NCI-H1092 treated with DMSO at 0.1 percent for 48 hours (cell line): ENCODE measurements at places on chromosomes 16 and 17.

- DNase-seq: no peak
These were observed at the start of gene QPRT for GRCh38 chr16:29678691-29679267. TSS of gene QPRT (plus strand) at chr16:29679180. CDS start at chr16:29679198, 18 bp downstream.

GRCh38 chr17:77311371-77311981 lies 170.7 kb downstream of the SEC14L1 start:
- DNase-seq: no peak

- DNase-seq: peak; percentile 52
These were observed 890 bp downstream of the TOB1 start for GRCh38 chr17:50865060-50865867.

DNA sequence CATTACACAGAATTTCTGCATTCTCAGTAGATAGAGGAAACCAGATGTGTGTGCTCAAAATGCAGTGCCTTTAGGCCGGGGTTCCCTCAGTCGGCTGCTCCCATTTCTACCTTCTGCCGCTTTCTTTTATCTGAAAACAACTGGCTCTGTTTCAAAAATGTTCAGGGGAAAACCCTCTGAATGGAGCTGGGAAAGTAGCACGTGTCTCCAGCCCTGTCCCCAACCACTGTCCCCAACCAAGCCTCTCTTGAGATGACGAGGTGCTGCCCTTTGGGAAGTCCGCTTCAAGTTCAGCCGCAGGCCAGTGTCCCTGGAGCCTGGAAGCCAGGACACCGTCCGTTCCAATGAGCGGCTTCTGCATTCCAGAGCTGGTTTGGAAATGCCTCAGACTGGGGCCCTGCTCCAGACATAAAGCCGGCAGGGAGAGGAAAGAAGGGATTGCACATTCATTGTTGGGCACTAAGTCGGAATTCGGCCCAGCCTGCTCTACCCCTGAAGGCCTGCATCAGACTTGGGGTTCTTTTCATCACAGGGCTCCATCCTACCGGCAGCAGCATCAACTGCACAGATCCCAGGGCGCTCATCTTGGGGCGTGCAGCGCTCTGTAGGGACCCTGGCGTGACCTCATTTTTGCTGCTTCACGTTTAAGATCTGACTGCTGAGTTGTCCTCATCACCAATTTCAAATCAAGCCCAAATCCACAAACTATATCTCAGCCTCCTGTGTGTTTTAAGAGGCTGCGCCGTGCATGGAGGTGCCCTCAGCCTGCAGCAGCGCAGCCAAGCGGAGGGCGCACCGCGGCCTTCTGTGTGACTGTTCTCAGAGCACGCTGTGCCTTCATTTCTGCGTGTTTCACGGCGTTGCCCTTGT lies 111.3 kb downstream of the BANP start:
- DNase-seq: no peak

DNA sequence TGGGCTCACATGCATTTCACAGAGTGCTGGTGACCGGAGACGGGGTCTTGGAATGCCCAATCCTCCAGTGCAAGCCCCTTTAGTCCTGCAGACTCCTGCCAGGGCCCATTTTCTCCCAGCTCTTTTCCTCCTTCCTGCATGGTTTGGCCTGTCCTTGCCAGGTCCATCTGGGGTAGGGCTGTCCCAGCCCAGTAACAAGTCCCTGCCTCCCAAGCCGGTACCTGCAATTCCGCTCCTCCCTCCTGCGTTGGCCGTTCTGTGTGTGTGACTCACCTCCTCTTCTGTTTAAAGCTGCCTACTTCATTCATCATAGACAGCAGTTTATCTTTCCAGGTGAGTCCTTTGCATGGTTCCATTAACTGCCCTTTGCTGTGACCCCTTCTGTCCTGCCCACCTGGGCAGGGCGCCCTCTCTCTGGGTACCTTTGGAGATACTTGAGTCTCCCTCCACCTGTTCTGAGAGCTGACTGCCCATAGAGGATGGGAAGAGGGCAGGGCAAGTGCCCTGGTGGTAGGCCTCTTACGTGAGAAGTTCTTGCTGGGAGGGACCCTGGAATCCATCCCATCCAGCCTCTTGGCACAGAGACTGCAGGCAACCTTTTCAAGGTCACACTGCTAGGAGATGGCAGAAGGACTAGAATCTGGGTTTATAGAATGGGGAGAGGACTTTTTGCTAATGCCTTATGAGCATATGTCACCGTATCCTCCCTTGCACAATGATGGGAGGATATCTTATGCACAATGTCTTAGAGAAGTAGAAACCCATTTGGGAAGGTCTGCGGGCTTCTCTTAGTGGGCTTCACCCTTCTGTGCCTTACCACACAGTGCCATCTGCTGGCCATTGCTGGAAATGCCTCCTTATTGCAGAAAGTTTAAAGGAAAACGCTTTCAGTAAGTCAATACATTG lies 29.7 kb upstream of the LGALS9 start:
- peak; percentile 51 for DNase-seq

DNA sequence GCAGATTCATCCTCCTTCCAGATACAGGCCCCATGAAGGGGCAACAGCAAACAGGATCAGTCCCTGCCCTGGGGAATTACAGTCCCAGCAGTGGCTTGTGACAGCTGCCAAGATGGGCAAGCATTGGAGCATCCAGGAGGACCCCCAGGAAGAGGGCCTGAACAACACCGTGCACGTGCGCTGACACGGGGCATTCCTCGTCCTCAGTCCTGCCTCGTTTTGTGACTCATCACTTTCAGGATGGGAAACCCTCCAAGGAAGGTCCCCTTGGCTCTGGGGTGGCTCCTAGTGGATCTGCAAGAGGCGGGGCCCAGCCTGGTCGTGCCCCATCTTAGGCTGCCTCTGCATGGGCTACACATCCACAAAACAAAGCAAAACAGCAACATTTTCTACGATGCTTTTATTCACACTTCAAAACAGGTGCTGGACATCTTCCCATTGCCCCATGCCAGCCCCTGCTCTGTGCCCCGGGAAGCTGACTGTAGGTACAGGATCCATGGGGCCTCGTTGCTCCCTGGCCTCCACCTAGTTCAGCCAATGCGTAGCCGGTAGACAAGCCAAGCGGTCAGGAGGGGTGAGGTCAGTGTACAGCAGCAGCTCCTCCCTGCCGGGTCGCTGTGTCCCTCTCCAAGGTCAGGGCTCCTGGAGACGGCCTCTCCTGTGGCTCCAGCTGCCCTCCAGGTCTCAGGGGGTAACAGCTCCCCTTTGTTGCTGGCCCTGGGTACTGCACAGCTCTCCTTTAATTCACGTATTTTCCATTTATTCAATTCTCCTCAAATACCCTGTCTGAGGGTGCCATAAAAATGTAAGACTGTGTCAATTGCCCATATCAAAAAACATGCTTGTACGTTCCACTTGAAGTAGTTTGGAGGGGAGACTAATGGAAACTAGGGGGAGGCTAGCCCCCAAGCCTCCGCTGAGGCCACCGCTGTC lies 32.2 kb downstream of the ACTG1 start:
- DNase-seq: peak; percentile 54

DNA sequence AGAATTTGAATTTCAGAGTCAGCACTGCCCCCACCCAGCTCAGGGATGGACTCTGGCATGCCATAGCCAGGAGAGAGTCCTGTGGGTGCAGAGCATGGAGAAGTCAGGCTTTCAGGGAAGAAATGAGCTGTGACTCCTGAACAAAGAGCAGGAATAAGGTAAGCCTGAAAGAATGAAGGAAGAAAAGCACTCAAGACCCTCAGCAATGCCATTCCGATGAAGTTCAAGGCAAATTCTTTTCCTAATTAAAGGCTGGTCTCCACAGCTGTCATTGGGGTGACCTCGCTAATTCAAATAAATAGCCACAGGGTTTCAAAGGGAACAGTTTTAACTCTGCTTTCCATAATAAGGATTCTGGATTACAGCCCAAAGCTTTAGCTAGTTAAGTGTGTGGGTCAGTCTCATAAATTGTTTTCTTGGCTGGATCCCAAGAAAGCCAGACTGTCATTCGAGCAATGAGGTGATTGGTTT lies 31.7 kb downstream of the TOM1L2 start:
- peak; percentile 23 for DNase-seq

- DNase-seq: peak; percentile 51
These were observed 43.9 kb upstream of the TEX2 start for GRCh38 chr17:64306850-64307463.

DNA sequence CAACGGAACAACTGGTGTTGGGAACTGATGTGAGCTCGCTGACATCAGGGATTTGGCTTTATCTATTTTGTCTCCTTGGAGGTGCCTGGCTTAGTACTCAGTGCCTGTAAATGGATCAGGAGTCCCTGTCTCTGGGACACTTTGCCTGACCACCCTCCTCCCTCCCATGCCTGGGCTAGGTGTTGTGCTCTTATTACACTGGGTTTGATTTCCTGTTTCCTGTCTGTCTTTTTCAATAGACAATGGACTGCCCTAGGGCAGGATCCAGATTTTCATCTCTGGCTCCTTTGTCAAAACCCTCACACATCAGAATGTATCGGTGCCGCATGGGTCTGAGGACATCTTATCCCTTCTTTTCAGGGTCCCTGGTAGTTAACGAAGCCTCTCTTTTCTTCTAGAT lies 223.6 kb upstream of the ASIC2 start:
- DNase-seq: no peak

DNA sequence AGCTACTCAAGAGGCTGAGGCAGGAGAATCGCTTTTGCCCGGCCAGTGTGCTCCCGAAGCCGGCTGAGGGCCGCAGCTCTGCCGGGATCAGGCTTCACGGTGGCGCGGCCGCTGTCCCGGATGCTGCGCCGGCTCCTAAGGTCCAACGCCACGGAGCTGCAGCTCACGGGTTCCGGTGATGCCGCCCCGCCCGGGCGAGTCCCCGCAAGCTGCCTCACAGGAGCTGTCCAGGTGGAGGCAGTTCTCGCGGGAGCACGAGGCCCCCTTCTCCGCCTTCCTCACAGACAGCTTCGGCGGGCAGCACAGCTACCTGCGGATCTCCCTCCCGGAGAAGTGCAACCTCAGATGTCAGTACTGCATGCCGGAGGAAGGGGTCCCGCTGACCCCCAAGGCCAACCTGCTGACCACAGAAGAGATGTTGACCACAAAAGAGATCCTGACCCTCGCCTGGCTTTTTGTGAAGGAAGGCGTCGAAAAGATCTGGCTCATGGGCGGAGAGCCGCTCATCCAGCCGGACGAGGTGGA lies 111.4 kb upstream of the SIAH1 start:
- no peak for DNase-seq

DNA sequence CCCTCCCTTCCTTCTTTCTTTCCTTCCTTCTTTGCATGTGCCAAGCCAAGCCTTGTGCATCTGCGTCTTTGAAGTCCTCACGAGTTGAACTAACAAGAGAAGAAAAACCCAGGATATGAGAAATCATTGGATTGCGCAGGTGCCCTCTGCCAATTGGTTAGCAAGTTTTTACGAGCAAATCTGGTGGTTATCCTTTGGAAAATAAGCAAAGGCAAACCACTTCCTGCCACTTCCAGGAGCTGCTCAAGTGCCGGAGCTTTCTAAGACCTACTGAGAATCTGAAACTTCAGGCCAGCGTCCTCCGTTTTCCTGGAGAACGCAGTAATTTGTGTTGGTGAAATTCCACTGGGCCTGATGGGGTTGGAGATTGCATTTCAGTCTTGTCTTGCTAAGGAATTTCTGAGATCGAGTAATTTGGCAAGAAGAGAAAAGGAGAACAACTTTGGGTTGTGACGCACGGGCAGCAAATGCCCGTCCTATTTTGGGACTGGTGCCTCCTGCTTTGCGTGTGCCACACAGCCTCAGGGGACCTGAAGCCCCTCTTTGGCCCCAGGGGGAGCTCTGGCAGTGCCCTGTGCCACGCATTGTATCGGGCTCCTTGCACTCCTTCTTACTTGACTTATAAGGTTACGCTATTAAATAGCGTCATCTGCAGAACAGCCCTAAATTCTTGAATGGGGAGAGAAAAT lies 56.4 kb downstream of the CMIP start:
- no peak for DNase-seq

- no peak for DNase-seq
These were observed 9.6 kb upstream of the MKS1 start for GRCh38 chr17:58228679-58229078.

- DNase-seq: no peak
These were observed 53.1 kb downstream of the CMIP start for GRCh38 chr16:81497690-81498089.

GRCh38 chr16:67199011-67199807 lies at the start of gene ELMO3:
TSS of gene ELMO3 (plus strand) at chr16:67199131. CDS start at chr16:67199327, 196 bp downstream.
- DNase-seq: no peak

DNA sequence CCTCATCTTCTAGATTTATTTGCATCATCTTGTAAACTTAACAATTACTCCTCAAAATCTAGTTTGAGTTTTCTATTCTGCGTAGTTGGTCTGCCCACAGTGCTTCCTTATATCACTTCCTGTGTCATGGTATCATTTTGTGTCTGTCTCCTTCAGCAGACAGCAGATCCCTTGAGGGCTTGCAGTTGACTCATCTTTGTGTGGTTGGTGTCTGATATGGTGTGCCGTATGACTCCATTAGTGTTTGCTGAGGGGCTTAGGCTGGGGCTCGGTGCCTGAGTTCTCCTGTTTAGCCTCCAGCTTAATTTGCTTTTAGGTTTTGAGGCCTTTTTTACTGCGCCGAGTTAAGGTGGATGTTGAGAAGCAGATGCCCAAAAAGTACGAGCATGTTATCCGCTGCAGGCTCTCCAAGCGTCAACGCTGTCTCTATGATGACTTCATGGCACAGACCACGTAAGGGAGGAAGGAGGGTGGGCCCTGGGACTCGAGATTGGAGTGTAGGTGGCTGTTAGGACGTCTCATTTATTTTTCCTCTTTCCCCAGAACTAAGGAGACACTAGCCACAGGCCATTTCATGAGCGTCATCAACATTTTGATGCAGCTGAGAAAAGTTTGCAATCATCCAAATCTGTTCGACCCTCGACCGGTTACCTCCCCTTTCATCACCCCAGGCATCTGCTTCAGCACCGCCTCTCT lies 16.9 kb downstream of the SRCAP start:
- no peak for DNase-seq

- no peak for DNase-seq
These were observed 86.4 kb downstream of the HAPSTR1 start for GRCh38 chr16:9177861-9178260.

GRCh38 chr16:54000361-54000760 lies 286.2 kb downstream of the IRX3 start:
- no peak for DNase-seq

DNA sequence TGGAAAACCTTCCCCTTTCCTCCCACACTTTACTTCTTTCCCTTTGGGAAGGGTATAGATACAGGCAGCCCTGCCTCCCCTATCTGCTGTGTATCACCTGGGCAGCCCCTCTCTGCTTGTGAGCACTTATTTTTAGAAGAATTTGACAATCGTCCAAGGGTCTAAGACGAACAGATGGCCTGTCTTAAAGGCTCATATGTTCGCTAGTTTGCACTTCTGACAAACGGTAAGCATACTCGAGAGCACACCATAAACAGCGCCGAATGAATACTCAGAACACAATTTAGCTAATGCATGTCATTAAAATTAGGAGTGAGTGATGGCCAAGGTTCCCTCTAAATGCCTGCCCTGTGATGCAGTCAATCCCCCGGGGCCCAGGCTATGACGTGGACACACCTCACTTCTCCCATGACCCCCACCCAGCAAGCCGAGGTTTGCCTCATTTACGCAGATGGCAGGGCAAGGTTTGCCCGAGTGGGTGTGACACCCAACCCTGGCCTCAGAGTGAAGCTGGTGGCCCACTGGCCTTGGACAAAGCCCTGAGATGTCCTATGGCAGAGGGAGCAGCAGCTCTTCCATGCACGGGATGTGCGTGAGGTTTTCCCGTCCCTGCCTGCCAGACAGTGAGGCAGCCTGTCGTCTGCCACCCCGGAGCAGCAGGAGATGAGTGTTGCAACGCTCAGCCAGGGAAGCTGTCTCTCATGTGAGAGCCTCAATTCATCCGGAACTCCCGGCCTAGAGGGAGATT lies 125.2 kb downstream of the C16orf78 start:
- DNase-seq: peak; percentile 62

- peak; percentile 92 for DNase-seq
These were observed 402.7 kb upstream of the TNRC6C start for GRCh38 chr17:77555741-77556291.
